Activated CD4-positive, alpha-beta T cell treated with anti-CD3 and anti-CD28 coated beads, Interleukin-2, amount 10 ng/mL, durations not matched to agents 24 days and 14 days (primary cell): ENCODE measurements at places on chromosomes 13 and 19. TPM values are rescaled to one million over a fixed set of nuclear protein-coding genes. Genes with fewer than 3 reads are reported as not detected.

The C5AR2 gene
- total RNA-seq, result not detected in 2 replicates

The PTH2 gene
- total RNA-seq, result not detected in 2 replicates

The ZNF8 gene
- 4.8 and 5.1 TPM in 2 replicates for total RNA-seq

- peaks cover 4% of the 10 kb centered on the region for H3K4me1 ChIP-seq
- no peaks in the 10 kb centered on the region for H3K27me3 ChIP-seq
- no peak for DNase-seq
- H3K36me3 ChIP-seq, result no peaks in the 10 kb centered on the region
- no peak overlapping the region for H3K27ac ChIP-seq
These were observed 113.1 kb upstream of the FNDC3A start for GRCh38 chr13:48862572-48862971.

GRCh38 chr19:56554272-56554869, 12.9 kb upstream of the ZNF470 start:
- no peak overlapping the region for H3K27ac ChIP-seq
- no peaks in the 10 kb centered on the region for H3K27me3 ChIP-seq
- H3K4me3 ChIP-seq, result no peak overlapping the region
- no peak for DNase-seq
- no peaks in the 10 kb centered on the region for H3K4me1 ChIP-seq

The ZNF649 gene
- 10.7 and 11.0 TPM in 2 replicates for total RNA-seq

The MATK gene
- 31.6 and 32.3 TPM in 2 replicates for total RNA-seq

DNA sequence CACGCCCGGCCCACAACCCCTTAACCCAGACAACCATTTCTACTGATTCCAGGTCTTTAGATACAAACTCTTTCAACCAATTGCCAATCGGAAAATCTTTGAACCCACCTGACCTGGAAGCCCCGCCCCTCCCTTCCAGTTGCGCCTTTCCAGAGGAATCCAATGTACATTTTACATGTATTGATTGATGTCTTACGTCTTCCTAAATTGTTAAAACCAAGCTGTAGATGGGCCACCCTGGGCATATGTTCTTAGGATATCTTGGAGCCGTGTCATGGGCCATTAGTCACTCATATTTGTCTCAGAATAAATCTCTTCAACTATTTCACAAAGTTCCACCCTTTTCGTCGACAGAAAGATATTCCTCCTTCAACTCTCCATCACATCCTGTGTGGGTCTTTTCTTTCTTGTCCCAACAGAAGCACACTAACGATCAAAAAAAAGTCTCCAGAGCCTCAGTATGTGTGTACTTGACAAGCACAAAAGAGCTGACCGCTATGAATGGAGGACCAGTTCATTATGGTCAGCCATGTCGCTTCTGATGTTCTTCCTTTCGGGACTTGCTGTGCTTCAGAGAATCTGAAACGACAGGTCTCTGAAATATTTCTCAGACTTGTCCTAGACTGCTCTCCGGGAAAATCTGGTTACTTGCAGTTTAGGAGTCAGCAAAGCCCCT, 601 bp upstream of the ZNF749 start:
- H3K27me3 ChIP-seq, result peaks cover 2% of the 10 kb centered on the region
- H3K4me3 ChIP-seq, result peak overlapping the region; percentile 95
- H3K27ac ChIP-seq, result peak overlapping the region; percentile 95
- H3K4me1 ChIP-seq, result peaks cover 19% of the 10 kb centered on the region
- H3K36me3 ChIP-seq, result peaks cover 40% of the 10 kb centered on the region
- peak; percentile 58 for DNase-seq

The HIF3A gene
- total RNA-seq, result not detected in 2 replicates

DNA sequence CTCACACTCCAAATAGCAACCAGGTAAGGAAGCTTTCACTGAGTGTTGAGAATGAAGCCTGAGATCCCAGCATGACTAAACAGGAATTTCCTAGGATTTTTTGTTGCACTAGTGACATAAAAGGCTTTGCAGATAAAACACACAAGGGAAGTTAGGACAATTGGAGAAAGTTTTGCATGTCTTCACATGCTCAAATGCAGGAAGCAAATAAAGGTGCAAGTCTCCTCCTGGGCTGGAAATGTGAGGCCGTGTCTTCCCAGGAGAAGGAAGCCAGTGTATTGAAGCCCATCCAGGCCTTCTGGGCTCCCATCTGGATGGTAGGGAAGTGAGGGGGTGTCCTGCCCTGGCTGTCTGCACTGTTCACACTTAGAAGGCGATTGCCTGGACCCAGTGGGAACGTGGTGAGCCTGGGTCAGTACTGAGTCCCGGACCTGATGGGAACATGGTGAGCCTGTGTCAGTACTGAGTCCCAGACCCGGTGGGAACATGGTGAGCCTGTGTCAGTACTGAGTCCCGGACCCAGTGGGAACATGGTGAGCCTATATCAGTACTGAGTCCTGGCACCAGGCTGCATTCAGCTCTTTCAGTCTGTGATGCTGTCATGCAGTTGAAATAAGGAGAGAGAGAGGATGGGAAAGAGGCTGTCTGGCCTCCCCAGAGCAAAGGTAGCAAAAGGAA, 38.7 kb downstream of the SIAH3 start:
- H3K27me3 ChIP-seq, result no peaks in the 10 kb centered on the region
- H3K4me3 ChIP-seq, result no peak overlapping the region
- DNase-seq, result no peak
- peaks cover 4% of the 10 kb centered on the region for H3K4me1 ChIP-seq
- H3K36me3 ChIP-seq, result no peaks in the 10 kb centered on the region

DNA sequence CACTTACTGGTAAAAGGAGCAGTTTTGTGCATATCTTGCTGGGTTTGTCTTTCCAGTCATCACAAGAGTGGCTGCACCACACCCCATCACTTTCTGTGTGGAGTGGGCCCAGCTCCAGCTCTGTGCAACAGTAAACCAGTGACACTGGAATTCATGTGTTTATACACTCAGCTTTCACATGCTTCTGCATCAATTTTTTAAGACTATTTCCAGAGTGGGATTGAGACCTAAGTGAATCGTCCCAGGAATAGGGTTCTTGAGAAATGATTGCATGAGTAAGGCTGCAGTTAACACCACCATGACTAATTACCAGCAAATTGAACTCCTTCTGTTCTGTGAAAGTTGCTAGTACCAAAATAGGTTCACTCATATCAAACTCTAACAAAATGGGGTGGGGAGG, 5.3 kb upstream of the CFAP97D2 start:
- no peaks in the 10 kb centered on the region for H3K4me1 ChIP-seq
- H3K36me3 ChIP-seq, result peaks cover 3% of the 10 kb centered on the region
- no peak for DNase-seq
- H3K4me3 ChIP-seq, result no peak overlapping the region

DNA sequence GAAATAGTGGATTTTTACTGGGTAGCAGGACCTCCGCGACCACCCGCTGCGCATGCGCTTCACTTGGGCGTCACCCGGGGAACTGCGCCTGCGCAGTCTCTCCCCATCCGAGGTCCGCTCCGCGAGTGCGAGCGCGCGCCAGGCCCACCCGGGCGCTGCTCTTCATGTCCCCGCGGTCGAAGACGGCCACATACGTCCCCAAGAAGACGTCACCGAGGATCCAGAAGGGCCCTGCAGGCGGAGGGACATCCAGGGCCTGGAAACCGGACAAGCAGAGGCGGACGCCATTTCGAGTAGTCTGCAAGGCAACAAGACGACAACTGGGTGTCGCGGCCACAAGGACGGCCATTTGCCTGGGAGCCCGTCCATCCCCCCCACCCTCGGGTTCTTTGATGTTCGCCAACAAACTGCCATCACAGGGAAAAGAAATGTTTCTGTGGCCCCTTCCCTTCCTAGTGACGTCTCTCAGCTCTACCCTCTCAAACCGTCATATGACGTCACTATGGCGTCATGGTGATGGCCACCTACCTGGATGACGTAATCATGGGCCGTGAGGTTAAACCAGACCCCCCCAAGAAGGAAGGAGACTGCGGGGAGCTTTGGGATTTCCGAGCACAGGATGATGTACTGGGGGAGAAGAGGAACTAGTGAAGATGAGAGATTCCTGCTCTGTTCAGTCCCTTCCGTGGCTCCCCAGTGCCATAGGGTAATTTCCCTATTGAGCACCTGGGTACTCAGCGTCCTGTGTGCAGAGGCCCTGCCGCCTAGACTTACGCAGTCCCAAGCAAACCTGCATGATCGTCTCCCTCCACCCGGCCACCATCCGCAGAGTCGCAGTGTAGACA, 6.7 kb downstream of the NAPSA start:
- H3K27ac ChIP-seq, result peak overlapping the region; percentile 95
- no peaks in the 10 kb centered on the region for H3K27me3 ChIP-seq
- peaks cover 57% of the 10 kb centered on the region for H3K4me1 ChIP-seq
- DNase-seq, result peak; percentile 95

- no peak for DNase-seq
- peaks cover 2% of the 10 kb centered on the region for H3K36me3 ChIP-seq
- H3K4me3 ChIP-seq, result no peak overlapping the region
- no peak overlapping the region for H3K27ac ChIP-seq
These were observed 18.1 kb downstream of the CEBPA start for GRCh38 chr19:33284146-33284643.

The FBN3 gene
- not detected in 2 replicates for total RNA-seq

The RDH8 gene
- not detected in 2 replicates for total RNA-seq

DNA sequence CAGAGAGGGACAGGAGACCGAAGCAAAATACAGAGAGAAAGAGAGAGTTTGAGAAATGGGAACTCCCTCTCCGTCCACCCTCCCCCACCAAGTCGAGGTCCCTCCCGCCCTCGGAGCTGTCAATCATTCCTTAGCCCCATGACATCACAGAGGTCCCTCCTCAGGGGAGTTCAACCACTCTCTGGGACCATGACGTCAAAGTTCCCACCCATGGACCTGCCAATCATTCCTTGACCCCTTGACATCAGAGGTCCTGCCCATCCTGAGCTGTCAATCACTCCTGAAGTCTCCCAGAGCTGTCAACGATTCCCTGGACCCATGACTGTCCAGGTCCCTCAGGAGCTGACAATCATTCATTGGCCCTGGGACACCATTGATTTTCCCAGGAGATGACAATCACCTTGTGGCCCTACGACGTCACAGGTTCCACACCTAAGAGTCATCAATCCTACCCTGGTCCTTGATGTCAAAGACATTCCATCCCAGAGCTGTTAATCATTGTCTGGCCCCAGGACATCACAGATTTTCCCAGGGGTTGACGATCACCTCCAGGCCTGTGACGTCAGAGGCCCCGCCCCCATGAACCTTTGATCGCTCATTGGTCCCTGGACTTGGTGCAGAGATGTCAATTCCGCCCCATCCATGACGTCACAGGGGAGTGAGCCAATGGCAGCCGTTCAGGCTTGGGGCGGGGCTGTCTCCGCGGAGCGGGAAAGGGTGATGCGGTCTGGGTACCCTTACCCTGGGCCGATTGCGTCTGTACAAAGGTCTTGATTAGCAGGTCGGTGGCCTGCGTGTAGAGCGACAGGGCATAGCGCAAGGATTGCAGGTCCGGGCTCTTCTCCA, 61.7 kb downstream of the COLGALT1 start:
- H3K27ac ChIP-seq, result no peak overlapping the region
- peak; percentile 61 for DNase-seq
- H3K4me3 ChIP-seq, result no peak overlapping the region
- H3K27me3 ChIP-seq, result peaks cover 8% of the 10 kb centered on the region
- H3K36me3 ChIP-seq, result no peaks in the 10 kb centered on the region

- H3K27me3 ChIP-seq, result peaks cover 21% of the 10 kb centered on the region
- H3K4me3 ChIP-seq, result no peak overlapping the region
- H3K4me1 ChIP-seq, result peaks cover 2% of the 10 kb centered on the region
These were observed 157.0 kb downstream of the KLF5 start for GRCh38 chr13:73215823-73216222.

DNA sequence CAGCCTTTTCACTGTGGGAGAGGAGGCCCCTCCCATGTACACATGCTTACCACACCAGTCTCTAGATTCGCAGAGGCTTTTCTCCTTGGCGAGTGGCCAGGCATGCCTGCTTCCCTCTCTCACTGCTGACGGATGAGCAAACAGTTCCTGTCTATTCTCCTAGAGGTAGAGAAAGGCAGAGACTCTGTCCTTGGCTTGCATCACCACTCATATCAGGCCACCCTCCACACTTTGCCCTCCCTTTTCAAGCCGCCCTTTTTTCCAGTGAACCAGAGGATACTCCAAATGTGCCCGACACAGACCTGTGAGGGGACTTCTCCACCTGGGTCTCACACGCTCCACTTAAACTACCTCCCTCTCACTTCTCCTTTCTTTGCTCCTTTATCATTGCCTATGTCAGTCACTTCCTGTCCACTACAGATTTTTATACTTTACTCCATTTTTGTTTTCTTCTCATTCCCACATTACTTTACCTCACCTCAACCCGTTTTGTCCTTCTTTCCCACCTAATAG, 284.6 kb downstream of the DNAJC15 start:
- DNase-seq, result no peak
- H3K27me3 ChIP-seq, result peaks cover 32% of the 10 kb centered on the region
- H3K36me3 ChIP-seq, result no peaks in the 10 kb centered on the region
- no peak overlapping the region for H3K4me3 ChIP-seq
- H3K27ac ChIP-seq, result no peak overlapping the region

The PRRG2 gene
- 0.56 and 1.0 TPM in 2 replicates for total RNA-seq

- H3K27ac ChIP-seq, result no peak overlapping the region
- H3K27me3 ChIP-seq, result peaks cover 5% of the 10 kb centered on the region
- no peaks in the 10 kb centered on the region for H3K36me3 ChIP-seq
- peaks cover 7% of the 10 kb centered on the region for H3K4me1 ChIP-seq
- DNase-seq, result peak; percentile 41
- no peak overlapping the region for H3K4me3 ChIP-seq
These were observed 80.1 kb downstream of the CYSLTR2 start for GRCh38 chr13:48733739-48734335.

The OR7C1 gene
- not detected in 2 replicates for total RNA-seq

DNA sequence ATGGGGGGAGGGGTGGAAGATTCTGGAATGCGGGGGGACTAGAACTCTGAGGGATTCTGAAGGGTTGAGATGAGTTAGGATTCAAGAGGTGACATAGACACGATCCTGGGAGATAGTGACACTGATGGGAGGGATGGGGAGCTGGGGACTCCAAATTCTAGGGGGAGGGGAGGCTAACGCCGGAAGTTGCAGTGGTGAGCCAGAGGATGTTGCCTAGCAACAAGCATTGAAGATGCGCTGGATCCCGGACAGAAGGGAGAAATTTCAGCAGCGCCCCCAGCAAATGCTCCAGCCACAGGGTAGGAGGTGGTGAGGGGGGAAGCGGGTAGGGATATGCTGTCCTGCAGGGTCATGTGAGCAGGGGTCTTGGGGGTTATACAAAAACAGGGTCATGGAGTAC, 6.9 kb upstream of the LTBP4 start:
- DNase-seq, result peak; percentile 74
- H3K4me1 ChIP-seq, result peaks cover 22% of the 10 kb centered on the region
- peaks cover 21% of the 10 kb centered on the region for H3K27me3 ChIP-seq
- no peak overlapping the region for H3K4me3 ChIP-seq

- H3K4me1 ChIP-seq, result no peaks in the 10 kb centered on the region
- DNase-seq, result no peak
- H3K27ac ChIP-seq, result no peak overlapping the region
- no peak overlapping the region for H3K4me3 ChIP-seq
These were observed 184.2 kb downstream of the PTPRS start for GRCh38 chr19:5156231-5156986.

GRCh38 chr19:3881272-3882040, 971 bp downstream of the ATCAY start:
- no peak overlapping the region for H3K4me3 ChIP-seq
- no peak overlapping the region for H3K27ac ChIP-seq
- no peak for DNase-seq
- no peaks in the 10 kb centered on the region for H3K4me1 ChIP-seq
- H3K27me3 ChIP-seq, result peaks cover 32% of the 10 kb centered on the region
